ENCODE measurements at places on chromosomes 2 and 18.

GRCh38 chr18:55657572-55658331 lies 69.8 kb upstream of the TCF4 start:
- no peak for DNase-seq

- DNase-seq = no peak
These were observed 251.3 kb downstream of the RDH14 start for GRCh38 chr2:18309188-18309587.

GRCh38 chr2:102753563-102754159 lies 8.2 kb upstream of the TMEM182 start:
- no peak for DNase-seq

GRCh38 chr18:74539289-74539688 lies 5.0 kb downstream of the CNDP1 start:
- DNase-seq = no peak

DNA sequence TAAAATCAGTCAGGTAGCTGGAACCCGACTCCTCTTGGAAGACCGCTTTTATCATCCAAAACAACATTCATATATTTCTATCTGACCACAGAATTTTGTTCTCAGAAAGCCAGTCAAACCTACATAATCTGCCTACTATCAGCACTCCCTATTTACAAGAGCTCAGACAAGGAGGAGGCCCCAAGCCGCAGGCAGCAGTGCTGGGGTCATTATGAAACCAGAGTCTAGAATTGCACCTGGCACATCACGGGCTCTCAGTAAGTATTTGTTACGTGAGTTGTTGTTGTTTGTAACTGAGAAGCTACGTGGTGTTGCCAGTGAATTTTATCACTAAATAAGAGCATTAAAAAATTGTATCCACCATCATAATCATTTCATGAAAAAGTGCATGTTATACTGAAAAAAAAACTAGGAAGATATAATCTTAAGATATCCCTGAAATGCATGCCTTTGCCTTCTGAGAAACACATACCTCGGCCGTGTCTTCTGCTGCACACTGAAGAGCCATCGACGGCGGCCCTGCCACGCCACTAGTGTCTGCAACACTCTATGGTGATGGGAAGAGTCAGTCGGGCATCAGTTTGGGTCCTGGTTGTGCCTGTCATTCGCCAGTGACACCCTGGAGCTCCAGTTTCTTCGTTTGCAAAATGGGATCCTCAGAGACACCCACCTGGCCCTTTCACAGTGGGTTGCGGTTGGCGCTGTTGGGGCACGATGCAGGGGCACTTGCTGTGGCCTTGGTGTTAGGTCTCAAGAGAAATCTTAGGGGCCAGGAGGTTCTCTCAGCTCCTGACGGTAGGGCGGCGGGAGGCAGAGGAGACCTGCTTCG lies 505.9 kb downstream of the EIPR1 start:
- DNase-seq = no peak

- no peak for DNase-seq
These were observed 544.1 kb upstream of the CDH7 start for GRCh38 chr18:65206551-65207260.

DNA sequence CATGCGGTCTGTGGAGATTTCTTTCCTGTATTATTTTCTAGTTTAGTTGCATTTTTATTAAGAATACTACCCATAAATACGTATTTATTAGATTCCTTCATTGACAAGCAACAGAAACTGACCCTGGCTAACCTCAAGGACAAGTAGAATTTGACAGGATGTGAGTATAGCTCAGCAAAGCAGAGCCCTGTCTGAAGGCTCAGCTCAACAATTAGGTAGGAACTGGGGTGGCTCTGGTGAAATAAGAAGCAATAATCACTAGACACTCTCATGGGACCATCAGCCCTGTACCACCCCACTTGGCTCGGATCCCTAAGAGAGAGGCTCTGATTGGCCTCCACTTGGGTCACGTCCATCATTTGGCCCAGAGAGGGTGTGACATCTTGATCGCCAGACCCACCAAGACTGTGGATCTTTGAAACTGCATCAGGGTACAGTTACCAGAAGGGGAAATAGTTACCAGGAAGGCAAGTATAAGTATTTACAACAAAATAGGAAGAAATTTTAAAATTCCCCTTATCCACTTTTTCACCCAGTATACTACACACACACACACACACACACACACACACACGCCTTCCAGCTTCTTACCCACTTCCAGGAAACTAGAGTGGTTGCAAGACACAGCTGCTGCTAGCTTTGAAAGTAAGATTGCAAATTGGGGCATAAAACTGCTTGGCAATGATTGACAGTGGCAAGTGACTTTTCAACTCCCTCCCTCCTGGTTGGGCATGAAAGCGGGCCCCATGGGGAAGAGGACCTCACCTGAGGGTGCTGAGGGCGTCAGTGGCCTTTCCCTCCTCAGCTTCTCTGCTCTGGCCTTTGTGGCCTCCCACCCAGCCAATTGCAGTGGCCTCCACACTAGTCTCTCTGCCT lies 41.8 kb downstream of the KCTD18 start:
- DNase-seq = no peak

- DNase-seq = no peak
These were observed 148.4 kb downstream of the ZNF516 start for GRCh38 chr18:76346490-76347130.

- DNase-seq = no peak
These were observed 76.0 kb downstream of the RFTN2 start for GRCh38 chr2:197599285-197599965.

- DNase-seq = no peak
These were observed 32.3 kb upstream of the NEB start for GRCh38 chr2:151766437-151767153.

DNA sequence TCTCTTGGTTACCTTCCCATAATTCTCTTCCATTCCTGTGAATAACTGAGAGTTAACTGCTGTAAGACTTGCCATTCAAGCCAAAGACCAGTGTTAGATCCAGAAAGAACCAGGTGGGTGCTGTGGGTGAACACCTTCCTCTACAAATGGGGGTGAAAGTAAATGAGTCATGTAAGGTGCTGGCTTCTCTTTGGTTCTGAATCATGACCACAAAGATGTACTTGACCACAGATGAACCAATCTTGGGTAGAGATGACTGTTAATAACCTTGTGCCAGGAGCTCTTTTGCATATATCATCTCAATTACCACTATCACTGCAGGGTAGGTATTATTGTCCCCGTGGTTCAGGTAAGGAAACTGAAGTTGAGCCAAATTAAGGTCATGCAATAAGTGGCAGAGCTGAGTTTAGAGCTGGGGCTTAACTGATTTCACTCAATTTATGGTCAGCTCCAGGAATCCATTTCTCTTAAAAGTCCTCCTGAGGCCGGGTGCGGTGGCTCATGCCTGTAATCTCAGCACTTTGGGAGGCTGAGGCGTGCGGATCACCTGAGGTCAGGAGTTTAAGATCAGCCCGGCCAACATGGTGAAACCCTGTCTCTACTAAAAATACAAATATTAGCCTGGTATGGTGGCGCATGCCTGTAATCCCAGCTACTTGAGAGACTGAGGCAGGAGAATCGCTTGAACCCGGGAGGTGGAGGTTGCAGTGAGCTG lies 244.9 kb upstream of the CXCR4 start:
- DNase-seq = no peak

DNA sequence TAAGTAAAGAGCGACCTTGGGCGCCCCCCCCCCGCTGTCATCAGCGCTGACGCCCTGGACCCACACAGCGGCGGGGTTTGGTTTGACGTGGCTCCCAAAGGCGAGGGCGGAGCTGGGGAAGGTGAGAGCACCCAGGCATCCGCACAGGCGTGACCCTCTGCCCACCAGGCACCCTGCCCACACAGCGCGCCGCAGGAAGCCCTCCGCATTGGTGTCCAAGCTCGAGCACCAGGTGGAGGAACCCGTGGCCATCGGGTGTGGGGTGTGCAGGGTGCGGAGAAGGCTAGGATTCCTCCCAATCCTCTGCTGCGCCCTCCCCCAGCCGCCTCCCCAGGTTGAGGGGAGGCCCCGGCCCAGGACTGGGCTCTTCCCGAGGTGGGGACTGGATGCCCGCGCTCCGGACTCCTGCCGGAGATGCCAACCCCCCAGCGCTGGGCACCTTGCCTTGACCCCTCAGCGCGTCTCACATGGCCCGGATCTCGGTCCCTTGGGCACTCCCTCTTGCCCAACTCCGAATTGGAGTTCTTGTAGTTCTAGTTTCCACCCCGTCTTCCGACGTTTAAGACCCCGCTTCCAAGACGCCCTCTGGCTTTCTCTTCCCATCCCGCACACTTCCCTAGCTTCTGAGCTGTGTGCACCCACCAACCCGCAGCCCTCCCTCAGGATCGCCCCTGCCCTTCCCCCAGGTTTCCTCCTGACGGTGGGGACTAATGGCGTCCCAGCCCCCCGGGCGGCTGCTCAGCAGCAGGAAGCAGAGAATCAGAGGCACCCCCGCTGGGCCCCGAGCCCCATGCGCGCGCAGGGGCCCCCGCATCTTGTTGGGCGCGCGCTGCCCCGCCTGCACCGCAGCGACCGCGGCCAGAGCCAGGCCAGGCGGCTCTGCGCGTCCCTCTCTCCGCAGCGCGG lies 25.9 kb upstream of the RESP18 start:
- no peak for DNase-seq

GRCh38 chr18:32300914-32301313 lies 111.1 kb downstream of the MEP1B start:
- no peak for DNase-seq

DNA sequence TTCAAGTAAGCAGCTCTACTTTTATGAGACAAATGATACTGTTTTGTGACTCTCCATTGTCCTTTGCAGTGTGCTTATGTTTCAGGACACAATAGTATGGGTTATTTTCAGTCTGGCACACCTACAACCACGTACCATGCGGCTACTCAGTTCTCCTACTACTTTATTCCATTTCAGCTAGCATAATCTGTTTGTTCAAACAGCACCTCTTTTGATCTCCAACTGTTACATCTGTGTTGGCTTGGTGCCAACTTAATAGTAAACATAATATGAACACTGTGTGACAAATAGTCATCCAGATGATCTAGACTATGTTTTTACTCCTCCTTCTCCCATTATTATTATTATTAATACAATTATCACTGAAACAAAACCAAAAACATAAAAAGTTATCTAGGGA lies 40.5 kb downstream of the MYO3B start:
- DNase-seq = no peak

- DNase-seq = no peak
These were observed 129.7 kb downstream of the WDSUB1 start for GRCh38 chr2:159156834-159157233.

DNA sequence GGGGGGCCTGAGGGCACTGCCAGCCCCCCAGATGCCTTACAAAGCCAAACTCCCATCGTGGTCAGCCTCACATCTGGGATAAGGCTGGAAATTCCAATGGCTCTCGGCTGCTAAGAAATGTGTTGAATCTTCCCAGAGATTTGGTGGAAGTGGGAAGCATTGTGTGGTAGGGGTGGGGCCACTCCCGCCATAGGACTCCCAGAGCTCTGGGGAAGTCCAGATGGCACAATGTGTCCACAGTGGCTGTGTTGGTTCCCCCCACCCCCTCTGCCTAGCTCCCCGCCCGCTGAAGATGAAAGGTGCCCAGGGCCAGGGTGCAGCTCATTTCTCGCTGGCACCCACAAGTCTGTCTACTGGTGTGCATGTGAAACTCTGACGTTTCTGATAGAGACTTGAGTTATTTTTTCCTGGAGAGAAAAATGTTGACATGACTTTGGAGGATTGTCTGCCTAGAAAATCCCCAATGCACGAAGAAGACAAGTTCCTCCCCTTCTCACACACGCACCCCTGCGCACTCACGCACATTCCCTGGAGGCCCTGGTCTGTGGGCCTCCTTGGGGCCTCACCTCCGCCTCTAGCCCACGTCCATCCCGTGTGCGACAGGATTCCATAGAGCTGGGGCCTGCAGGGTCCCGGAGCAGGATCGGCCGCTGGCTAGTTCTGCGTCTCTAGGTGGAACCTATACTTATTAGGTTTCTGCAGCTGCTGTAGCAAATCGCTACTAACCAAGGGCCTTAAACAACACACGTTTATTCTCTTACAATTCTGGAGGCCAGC lies 199.1 kb downstream of the ZFP36L2 start:
- no peak for DNase-seq

GRCh38 chr18:77223653-77224052 lies 26.0 kb upstream of the GALR1 start:
- no peak for DNase-seq

GRCh38 chr2:159855557-159856061 lies 57.6 kb upstream of the CD302 start:
- no peak for DNase-seq

DNA sequence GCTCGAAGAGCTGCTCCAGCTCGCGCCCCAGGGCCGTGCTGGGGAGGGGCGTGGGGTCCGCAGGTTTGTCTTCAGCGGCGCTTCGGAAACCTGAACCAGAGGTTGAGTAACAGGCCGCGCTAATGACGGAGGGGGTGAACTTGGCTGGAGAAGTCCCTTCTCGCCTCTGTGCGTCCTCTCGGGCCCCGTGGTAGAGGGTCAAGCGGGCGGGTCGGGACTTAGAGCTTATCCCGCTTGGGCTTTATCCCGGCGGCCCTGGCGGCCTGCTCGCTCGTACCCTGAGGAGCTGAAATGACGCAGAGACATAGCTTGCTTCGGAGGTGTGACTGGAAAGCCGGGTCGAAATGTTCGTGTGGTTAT lies 479 bp downstream of the RNMT start:
- peak; percentile 24 for DNase-seq

GRCh38 chr2:187552381-187552780 lies 1.9 kb downstream of the TFPI start:
- no peak for DNase-seq

DNA sequence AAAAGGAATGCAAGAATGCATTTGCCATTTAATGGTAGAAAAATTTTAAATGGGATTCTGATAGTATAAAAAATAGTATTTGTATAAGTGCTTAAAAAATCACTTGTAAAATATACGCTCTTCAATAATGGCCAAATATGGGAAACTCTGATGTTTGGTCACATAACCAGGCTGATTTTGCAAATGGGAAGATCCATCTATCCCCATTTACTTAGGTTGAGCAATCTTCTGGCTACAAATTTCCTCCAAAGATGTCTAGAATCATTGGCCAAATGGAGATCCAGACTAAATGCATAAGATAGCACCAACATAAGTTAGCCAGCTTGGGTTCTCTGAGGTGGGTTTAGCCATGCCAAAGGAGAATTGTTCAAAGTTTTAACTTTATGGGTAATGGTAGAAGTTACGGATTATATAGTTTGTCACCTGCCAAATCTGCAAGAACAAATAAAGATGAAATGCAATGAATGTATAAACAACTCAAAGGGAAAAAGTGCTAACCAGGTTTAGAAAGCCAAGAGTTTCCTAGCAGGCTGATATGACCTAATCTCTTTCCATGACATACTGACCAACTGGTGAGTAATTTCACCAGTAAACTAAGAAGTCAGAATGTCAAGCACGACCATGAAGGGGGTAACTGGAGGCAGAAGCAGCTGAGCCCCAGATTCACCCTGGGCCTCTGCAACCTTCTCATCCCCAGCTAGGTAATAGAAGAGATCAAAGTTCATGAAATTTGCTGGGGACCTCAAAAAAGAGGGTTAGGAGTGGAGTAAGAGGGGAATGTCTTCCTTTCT lies 10.0 kb downstream of the RHOB start:
- DNase-seq = no peak

GRCh38 chr2:124328397-124328796 lies 303.3 kb downstream of the CNTNAP5 start:
- DNase-seq = no peak

GRCh38 chr18:35122586-35123224 lies 81.5 kb downstream of the MAPRE2 start:
- peak; percentile 78 for DNase-seq

Measured in dorsolateral prefrontal cortex (tissue), 122 donors.